BE2C (cell line): ENCODE measurements at places on chromosomes 1 and 21.

DNA sequence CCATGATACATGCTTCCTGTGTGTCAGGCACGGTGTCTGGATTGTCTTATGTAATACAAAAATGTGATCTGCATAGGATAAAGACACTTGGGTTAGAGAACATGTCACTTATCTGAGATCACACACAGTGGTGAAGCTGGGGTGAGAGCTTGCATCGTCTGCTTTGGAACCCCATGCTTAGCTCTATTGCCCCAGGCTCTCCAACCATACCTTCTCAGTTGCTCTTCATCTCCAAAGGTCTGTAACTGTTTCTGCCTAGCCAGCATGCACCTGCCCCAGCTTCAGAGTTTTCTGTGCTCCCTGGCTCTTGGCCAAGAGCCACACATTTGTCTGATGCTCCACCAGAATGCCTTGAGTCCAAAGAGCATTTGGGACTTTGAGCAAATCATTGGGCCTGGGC is 93.9 kb upstream of the COG2 start:
- no peak for DNase-seq

- no peak for DNase-seq
Measured at GRCh38 chr1:22210636-22211035, 67.7 kb upstream of the WNT4 start.

DNA sequence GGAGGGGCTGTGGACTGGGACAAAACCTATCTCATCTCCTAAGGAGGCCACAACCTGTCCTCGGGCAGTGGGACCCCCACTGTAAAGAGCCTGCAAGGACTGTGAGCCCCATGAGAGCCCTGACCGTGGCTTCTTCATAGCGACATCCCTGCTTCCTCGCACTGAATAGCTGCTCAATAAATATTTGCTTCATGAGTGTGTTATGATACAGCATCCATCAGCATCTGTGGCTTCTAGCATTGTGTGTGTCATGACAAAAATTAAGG is 40.5 kb upstream of the CSF3R start:
- DNase-seq: no peak

DNA sequence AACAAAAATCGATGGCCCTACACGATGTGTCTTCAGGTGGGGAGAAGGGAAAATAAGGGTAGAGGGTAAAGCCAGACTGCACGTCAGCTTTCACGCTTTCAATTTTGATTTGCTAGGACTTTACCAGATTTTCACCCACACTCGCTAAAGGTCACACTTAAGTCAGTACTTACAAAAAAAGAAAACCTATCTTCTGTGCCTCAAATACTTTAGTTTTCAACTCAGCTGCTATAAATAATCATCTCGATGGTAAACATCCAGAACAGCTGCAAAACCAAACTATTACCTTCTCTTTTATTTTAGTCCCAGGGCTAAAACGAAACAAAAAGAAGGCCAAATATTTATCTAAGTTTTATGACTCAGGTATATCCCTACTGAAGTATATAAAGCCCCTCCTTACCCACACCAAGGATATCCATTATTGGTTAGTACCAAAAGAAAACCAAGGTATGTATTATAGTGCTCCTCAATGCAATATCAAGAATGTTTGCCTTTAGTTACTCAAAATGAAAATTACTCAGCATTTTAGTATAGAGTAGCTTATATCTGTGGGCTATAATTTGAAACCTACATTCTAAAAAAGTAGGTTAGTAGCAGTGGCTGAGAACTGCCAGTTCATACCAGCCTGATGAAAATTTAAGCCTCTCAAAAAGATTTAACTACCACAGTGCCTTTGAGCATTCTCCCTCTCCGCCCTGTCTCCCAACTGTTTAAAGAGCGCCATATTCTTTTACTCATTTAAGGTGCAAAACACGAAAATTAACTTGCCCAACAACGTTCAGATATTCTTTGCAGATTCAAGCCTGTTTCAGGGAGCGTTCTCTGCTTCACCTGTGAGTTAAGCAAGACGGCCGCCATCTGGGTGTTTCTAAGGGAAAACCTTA is 1.5 kb downstream of the CSDE1 start:
- no peak for DNase-seq

DNA sequence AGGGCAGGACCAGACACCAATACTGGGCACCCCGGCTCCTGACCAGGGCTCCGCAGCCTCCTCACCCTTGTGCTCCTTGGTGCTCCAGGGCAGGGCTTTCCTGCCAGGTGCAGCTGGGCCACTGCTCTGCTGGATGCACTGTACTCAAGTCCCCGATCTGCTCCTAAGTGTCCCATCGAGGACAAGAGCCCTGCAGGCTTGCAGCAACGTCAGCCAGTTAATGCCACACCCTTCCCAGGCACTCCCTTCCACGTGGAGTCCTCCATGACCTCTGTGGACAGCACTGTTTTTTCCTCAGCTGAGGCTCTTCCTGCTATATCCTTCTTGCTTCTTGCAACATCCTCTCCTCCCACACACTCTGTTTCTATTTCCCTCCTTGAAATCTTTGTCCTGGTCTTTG is 94.0 kb upstream of the NGF start:
- no peak for DNase-seq

DNA sequence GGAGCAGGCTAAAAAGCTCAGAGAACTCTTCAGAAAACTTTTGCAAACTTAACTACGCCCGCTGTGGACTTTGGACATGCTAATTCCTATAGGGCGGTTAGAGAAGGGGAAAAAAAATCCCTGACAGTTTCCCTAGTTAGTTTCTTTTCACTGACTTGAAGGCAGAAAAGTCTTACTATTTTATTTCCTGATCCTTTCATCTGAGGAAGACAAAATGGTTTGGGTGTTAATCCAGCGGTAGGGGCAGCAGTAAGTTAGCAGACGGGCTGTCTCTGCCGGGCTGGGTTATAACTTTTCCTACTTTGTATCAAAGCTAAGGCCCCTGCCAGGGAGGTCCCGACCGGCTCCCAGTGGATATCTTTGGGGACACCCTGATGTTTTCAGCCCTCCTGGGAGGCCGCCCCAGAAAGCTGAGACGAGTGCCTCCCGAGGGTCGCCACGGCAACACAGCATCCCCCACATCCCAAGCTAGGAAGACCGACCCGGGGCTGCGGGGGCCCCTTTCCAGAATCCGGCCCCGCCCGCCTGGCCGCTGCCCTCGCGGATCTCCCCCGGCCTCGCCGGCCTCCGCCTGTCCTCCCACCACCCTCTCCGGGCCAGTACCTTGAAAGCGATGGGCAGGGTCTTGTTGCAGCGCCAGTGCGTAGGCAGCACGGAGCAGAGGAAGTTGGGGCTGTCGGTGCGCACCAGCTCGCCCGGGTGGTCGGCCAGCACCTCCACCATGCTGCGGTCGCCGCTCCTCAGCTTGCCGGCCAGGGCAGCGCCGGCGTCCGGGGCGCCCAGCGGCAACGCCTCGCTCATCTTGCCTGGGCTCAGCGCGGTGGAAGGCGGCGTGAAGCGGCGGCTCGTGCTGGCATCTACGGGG is 162.6 kb downstream of the RUNX1 start:
- DNase-seq: no peak

GRCh38 chr1:109319114-109319513 is 12.3 kb upstream of the MYBPHL start:
- no peak for DNase-seq

DNA sequence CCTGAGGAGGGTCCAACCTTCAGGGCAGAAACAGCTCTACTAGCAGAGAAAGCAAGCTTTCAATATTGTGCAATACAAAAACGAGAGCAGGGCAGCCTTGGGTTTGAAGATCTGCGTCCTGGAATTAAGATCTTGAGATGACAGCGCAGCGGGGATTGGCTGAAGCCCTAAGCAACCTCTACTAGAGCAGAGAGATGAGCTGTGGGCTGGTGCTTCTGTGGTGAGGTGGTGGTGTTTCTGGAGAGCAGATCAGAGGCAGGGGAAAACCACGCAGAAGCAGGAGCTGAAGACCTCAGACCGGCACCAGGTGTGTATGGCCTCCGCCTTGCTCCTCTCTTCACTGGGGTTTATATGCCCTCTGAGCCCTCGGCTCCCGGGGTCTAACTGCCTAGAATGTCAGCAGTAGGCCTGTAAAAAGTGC is 12.5 kb downstream of the TRAF3IP3 start:
- DNase-seq: no peak

DNA sequence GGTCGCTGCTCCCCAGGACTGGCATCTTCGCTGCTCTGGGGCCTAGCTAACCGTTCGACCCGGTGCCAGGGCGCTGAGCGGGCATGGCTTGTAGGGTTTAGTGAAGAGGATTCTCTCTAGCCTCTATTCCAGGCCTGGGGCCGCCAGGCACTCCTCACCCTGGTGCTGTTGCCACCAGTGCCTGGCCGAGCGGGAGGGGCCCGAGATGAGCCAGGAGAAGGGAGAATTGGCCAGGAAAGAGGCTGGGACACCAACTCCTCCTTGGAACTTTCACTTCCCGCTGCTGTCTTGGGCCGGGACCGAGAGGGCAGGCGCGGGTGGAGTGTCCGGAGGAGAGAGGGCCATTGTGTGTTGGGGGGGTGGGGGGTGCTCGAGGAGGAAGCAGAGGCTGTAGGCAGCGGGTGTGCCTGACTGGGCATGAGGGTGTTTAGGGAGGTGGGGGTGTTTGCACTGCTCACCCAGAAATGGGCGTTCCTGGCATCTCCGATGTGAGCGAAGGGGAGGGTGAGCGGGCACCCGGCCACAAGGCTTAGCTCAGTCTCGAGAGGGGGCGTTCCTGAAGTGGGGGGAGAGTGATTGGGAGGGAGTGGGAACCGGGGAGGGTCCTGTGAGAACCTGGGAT is 772 bp downstream of the ADAM15 start:
- DNase-seq: peak; percentile 52

DNA sequence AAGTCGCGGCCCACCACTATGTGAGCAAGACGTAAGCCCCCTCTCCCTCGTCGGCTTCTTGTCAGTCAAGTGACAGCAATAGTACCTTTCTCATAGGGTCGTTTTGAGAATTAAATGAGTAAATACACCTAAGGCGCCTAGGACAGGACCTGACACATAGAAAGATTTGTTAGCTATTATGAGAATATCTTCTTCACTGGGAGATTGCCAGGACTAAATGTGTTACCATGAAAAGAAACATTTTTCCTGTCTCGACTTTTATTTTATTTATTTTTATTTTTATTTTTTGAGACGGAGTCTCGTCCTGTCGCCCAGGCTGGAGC is 798 bp downstream of the PMF1 start:
- no peak for DNase-seq

- no peak for DNase-seq
Measured at GRCh38 chr1:209720826-209721225, 16.2 kb downstream of the HSD11B1 start.

- DNase-seq: no peak
Measured at GRCh38 chr1:162389021-162389818, 7.7 kb downstream of the C1orf226 start.

GRCh38 chr21:20789729-20790500 is 208.3 kb upstream of the NCAM2 start:
- DNase-seq: no peak

- DNase-seq: no peak
Measured at GRCh38 chr1:71660411-71660810, 579.6 kb upstream of the ZRANB2 start.

DNA sequence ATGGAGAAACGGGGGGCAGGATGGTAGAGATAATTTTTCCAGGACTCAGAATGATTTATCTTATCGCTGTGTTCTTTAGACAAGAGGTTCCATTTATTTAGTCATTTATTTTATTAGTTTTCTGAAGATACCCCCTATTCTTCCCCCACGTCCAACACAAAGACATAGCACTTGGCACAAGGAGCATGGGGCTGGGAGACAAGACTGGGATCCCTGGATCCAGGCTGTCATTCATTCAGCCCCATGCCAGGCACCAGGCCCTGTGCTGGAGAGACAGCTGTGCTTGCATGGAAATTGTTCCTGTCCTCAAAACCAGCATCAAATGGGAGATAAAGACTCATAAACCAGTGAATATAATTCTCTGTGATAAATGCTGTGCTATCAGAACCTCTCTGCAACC is 27.1 kb upstream of the PLXNA2 start:
- no peak for DNase-seq

DNA sequence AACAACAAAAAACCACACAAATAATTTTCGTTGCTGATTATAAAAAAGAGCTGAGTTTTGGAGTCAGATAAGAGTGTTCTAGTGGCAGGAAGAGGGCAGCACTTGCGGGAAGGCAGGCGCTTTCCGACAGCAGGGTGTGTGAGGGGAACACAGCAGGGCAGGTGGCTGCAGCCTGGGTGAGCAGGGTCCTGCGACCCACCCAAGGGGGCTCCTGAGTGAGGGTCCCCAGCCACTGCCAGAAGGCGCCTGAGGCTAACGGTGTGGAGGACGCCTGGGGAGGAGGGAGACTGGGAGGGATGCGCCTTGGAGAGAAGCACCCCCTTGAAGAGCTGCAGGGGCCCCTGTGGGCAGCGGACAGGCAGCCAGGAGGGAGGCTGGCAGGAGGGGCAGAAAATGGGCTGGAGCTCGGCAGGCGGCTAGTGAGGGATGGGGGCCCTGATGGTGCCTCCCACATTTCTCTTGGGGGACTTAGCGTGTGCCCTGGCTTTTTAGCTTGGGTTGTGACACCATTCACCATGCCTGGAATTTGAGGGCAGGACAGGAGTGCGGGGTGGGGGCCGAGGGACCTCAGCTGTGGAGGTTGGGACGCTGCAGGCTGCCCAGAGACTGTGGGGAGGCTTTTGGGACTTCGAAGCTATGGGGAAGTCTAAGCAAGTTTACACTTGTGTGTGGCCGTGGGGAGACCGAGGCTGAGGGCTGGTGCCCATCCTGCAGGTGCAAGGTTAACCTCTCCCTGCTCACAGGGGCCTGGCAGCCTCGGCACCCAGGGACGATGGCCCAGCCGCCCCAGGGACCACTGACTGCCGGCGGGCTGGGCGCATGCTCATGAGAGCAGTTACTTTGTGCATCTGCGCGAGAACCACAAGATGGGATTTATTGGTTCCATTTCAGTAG is 111.4 kb downstream of the SIK1 start:
- no peak for DNase-seq

- no peak for DNase-seq
Measured at GRCh38 chr21:45264912-45265515, 22.7 kb downstream of the POFUT2 start.

DNA sequence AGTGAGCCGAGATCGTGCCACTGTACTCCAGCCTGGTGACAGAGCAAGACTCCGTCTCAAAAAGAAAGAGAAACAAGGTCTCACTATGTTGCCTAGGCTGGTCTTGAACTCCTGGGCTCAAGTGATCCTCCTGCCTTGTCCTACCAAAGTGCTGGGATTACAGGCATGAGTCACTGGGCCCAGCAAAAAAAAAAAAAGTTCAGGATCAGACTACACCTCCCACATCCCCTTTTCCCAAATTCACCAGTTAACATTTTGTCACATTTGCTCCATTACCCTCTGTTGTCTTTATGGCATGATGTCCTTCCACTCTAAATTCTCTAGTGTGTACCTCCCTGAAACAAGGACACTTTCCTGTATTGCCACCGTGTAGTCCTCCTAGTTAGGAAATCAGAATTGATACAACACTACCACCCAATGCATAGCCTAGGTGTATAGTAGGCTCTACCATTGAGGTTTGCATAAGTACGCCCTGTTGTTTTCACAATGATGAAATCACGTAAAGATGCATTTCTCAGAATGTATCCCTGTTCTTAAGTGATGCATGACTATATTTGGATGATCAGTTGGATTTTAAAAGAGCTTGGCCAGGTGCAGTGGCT is 10.7 kb downstream of the SPEN start:
- no peak for DNase-seq

GRCh38 chr1:39567302-39567701 is 9.3 kb downstream of the PABPC4 start:
- DNase-seq: no peak

GRCh38 chr21:42313501-42313969 is 1.7 kb downstream of the TFF3 start:
- no peak for DNase-seq
